ENCODE measurements at places on chromosomes 1 and 21. TPM values are rescaled to one million over a fixed set of nuclear protein-coding genes. Genes with fewer than 3 reads are reported as not detected.
A peak's percentile ranks its signal among the peaks of the same experiment; 100 is the strongest.

Gene RAP1GAP
- 0.19 TPM for total RNA-seq

Gene BSDC1
- total RNA-seq, result 33.4 TPM

Gene OR2T6
- total RNA-seq, result not detected

Gene IL19
- total RNA-seq, result 0.57 TPM

Gene BATF3
- 23.2 TPM for total RNA-seq

GRCh38 chr1:4267381-4268261, 367.5 kb upstream of the C1orf174 start:
- DNase-seq, result no peak

- DNase-seq, result no peak
These were observed 7.1 kb downstream of the MYOM3 start for GRCh38 chr1:24104854-24105253.

DNA sequence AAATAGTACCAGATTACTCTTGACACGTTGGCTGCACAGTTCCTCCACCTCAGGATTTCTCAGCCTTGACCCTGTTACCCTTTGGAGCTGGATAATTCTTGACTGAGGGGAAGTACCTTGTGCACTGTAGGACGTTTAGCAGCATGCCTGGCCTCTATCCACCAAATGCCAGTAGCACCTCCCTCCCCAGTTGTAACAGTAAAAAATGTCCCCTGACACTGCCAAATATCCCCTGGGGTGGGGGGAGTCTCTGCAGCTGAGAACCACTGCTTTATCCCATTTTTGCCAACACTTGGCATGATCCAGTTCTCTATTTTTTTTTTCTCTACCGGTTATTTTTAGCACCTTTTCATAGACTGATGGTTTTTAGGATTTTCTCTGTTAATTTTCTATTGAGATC, 34.0 kb downstream of the C1orf198 start:
- DNase-seq, result no peak

DNA sequence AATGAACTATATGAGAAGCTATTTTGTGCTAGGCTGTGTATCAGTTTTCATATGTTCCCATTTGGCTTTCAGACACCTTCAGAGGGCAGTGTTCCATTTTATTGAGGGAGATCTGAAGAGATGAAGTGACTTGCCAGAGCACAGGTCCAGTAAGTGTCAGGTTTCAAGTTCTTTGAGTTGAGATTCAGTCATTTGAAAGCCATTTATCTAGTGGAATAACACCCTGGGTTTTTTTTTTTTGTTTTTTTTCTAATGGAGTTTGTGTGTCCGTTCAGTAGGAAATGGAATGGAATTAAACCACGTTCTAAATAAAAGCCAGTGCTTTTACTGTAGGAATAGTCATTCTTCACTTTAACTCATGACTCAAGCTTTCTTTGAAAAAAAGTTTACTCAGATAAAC, 652.9 kb upstream of the USP24 start:
- DNase-seq, result peak; percentile 29

DNA sequence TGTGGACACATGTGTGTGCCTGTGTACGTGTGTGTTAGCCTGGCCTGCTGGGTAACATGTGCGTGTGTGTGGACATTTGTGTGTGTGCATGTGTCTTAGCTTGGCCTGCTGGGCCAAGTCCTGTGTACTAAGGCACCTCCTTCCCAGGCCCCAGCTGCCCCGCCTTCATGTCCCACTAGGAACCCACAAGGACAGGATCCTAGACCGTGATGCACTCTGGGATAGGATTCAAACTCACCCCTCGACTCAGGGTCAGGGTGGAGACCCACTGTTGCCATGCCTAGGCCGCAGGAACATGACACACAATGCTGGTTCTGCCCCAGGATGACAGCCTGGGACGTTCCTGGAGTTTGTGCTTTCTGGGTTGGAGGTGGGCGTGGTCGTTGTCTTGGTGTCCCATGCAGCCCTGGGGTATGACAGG, 89.9 kb upstream of the TMPRSS2 start:
- no peak for DNase-seq

- no peak for DNase-seq
These were observed 920 bp downstream of the APH1A start for GRCh38 chr1:150267896-150268295.

- DNase-seq, result no peak
These were observed 48.0 kb upstream of the ITPKB start for GRCh38 chr1:226787071-226787470.

DNA sequence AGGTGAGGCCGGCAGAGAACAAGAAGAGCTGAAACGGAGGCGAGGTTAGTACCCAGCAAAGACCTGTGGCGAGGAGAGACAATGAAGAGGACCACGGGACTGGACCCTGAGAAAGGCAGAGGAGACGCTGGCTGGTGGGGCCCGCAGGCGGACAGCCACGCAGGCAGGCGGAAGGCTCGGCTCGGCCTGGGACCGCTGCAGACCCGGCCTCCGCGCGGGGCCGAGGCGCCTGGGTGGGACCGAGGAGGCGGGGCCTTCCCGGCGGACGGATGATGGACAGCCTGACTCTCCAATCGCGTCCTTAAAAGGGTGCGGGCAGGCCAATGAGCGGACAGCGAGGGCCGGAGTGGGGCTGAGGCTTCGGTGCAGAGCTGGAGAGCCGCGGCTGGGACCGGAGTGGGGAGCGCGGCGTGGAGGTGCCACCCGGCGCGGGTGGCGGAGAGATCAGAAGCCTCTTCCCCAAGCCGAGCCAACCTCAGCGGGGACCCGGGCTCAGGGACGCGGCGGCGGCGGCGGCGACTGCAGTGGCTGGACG, at the start of gene MPZL1:
Gene MPZL1, plus strand, starts transcription at position 366 of the 535 bp plus-strand sequence. CDS start 170 bp downstream, outside the sequence.
- DNase-seq, result peak; percentile 90

GRCh38 chr1:67188137-67188536, 21.9 kb downstream of the IL23R start:
- DNase-seq, result no peak

DNA sequence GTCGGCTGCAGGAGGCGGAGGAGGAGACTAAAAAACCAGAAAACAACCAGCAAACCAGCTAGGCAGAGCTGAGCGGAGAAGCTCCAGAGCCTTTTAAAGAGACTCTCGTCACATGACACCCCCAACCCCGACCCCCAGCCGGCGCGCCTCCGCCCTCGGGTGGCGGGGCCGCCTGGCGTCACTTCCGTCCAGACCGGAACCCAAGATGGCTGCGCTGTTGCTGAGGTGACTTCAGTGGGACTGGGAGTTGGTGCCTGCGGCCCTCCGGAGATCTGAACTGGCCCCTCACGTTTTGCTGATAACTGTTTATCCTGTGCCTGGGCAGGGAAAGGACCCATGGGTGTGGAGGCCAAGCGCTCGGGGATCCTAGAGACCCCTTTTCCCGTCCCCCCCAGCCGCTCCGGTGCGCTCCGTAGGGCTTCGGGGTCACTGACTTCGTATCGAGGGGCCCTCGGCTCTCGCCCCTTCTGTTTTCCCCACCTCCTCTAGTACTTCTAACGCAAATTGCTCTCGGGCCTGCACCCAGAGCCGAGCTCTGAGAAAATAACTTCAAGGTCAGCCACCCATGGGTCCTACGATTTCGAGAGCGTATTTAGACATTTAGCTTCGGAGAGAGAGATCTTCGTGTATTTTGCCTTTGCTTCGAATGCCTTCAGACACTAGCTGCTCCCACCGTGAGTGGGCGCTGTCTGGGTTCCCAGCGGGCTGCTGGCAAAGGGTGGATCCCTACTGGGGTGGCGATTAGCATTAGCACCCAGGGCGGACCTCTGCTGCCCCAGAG, at the start of gene SDHC:
Gene SDHC, plus strand, starts transcription at position 181 of the 781 bp plus-strand sequence. Its CDS starts 25 bp downstream, at position 206.
- peak; percentile 80 for DNase-seq

GRCh38 chr1:160548960-160549664, 26.1 kb upstream of the SLAMF6 start:
- no peak for DNase-seq

GRCh38 chr1:21012937-21013336, 163.8 kb downstream of the EIF4G3 start:
- DNase-seq, result no peak

Data from HT1080 (cell line).